Inflammatory macrophage (primary cell): ENCODE measurements at places on chromosomes 16 and 17.

DNA sequence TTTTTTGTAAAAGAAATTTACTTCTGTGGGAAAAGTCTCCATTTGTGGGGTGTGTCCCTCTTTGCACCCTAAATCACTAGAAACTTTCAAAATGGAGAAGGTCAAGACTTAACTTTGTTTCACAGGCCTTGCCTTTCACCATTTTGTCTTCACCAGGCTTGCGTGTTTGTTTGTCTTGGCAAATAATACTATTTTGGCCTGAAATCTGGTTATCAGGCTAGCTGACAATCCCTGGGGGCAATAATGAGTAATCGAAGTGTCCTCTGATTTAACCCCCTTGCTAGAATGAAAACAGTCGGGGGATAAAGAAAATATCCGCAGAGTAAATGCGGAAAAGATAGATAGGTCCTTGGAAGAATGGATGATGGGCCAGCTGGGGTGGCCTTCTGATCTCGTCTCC, 34.5 kb downstream of the SLC39A11 start:
- no peak for DNase-seq

- DNase-seq, result peak; percentile 67
Observed at GRCh38 chr17:7079581-7080455, at the start of gene CLEC10A. TSS of gene CLEC10A (minus strand) at chr17:7080251. CDS start at chr17:7078812, 1,439 bp downstream.

DNA sequence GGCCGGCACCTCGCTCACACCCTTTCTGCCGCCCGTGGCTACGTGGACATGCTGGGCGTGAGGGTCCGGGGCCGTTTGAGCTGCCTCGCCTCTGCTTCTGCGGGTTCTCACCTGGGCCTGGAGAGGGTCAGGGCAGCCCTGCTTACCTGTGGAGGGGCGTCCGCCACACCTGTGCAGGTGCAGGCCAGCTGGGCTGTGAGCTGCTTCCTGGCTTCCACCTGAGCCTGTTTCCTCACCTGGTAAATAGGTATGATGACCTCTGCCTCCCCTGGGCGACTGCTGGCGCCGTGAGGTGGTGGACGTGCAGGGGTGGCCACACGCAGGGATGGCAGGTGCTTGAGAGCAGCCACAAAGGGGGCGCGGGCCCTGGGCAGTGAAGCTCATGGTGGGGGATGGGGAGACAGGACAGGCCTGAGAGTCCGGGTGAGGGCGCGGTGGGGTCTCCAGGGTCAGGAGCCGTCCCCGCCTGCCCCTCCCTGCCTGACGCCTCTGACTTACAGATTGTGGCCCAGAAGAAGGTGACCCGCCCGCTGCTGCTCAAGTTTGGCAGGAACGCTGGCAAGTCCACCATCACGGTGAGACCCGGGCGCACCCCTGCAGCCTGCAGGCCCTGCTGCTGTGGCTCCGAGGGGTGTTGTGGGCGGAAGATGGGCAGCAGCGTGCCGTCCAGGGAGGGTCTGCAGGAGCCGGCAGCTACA, 7.8 kb downstream of the CPNE7 start:
- DNase-seq, result no peak

DNA sequence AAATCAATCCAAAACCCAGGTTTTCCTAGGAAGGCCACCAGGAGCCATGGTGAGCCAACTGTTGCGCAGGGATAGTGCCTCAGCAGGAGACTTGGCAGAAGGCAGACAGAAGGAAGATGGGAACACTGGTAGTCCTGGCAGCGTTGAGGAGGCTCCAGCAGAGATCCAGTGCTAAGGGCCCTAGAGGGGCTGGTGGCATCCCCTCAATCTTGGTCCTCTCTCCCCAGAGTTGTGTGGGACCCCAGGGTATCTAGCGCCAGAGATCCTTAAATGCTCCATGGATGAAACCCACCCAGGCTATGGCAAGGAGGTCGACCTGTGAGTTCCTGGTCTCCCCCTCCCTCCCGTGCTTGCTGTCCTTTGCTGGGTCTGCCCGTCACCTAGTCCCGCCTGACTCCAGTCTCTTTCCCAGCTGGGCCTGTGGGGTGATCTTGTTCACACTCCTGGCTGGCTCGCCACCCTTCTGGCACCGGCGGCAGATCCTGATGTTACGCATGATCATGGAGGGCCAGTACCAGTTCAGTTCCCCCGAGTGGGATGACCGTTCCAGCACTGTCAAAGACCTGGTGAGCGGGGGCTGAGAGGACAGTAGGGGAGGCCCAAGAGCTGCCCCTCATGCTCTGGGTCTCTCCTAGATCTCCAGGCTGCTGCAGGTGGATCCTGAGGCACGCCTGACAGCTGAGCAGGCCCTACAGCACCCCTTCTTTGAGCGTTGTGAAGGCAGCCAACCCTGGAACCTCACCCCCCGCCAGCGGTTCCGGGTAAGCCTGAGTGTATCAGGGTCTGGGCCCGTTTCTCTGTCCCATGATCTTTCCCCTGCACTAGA, 5.7 kb downstream of the CFAP119 start:
- DNase-seq, result no peak

DNA sequence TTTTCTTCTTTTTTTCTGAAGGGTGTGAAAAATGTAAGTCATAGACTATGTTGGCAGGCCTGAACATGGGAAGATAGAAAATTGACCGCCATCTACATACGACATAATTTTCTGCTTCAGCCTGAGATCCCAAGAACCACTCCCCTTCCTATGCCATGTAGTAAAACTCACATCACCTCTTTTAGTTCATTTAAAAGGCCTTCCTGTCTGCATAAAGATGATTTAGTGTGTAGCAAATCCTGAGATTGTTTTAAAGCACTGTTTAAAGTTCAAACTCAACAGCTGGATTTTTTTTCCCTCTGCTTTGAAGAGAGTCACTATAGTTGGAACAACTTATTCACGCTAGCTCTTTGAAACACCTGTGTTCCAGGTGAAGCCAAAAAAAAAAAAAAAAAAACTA, 101.5 kb downstream of the NLK start:
- DNase-seq, result no peak

DNA sequence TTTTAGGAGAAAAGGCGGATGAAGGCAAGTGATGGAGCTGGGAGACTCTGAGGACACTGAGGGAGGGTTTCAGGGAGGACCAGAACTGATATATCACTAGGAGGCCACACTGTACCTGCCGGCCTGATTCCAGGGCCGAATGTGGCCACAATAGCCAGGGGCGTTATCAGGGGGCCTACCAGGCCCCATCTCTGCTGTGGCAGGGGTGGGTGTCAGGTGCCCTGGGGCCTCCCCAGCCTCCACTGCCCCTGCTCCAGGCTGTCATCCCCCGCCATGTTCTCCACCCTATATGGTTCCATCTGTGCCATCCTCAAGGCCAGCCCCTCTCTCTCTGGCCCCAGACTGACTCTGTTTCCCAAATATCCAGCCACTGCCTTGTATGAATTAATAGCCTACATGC, 246.5 kb downstream of the GSG1L start:
- no peak for DNase-seq

- no peak for DNase-seq
Observed at GRCh38 chr17:83075270-83075880, 4.0 kb upstream of the METRNL start.

GRCh38 chr17:42118126-42118510, 3.0 kb downstream of the KAT2A start:
- no peak for DNase-seq

DNA sequence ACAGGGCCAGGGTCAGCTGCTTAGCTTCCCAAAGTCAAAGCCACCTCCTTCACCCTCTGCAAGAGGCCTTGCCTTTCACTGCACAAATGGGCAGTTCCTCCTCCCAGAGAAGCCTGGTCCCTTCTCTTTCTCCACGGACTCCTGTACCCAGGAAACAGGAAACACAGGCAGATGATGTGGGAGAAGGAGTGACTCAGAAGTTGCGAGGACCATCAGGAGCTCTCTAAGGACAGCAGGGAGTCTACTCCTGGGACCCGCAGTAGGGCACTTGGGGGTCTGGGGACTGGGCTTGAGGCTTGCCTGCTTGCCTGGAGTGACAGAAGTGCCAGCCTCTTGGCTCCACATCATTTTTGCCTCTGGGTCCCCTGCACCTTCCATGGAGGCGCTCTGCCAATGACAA, 47.4 kb upstream of the KSR1 start:
- DNase-seq, result peak; percentile 52

DNA sequence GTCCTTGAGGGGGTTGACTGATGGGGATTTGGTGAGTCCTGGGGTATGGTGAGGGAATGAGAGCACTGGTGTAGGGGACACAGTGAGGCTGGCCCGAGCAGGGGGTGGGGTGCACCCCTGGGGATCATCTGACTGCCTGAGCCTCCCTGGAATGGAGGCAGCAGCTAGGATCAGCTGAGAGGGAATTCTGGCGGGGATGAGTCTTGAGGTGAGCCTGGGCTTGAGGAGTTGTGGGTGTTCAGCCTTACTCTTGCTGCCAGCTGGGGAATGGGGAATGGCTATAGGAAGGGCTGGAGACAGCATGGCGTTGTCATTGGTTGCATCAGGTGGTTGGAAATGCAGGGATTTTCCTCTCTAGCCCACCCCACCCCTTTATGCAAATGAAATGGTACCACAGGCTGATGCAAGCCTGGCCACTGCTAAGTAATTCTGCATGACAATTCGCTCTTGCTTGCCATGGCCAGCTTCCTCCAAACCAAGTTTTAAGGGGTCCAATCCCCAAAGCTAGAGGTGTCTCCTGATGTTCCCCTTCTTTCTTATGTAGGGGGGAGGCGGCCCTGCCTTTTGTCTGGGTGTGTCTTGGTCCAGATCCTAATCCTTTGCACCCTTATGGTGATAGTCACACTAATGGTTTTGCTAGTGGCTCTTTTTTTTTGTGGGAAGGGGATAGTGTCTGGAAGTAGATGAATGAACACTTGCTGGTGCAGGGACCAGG, 7.5 kb downstream of the NFE2L1 start:
- DNase-seq, result peak; percentile 68

- DNase-seq, result no peak
Observed at GRCh38 chr17:5793899-5794298, 209.6 kb upstream of the NLRP1 start.

- DNase-seq, result no peak
Observed at GRCh38 chr16:64276646-64277045, 845.2 kb downstream of the CDH11 start.

DNA sequence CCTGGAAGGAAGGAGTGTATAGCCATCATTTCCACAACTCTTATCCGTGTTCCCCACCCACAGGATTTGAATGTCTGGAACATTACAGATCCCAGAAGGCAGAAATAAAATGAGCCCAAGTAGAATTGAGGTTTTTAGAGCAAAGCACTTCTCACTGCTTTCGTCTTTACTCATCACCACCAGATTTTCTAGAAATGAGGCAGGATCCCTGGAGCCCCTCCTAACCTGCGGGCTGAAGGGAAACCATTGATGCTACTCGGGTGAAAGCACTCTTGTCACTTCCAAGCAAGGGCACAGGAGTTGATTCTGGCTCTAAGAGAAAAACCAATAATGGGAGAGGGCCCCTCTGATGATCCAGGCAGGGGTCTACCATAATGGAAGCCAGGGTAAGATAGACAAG, 2.8 kb upstream of the ALDOC start:
- no peak for DNase-seq

DNA sequence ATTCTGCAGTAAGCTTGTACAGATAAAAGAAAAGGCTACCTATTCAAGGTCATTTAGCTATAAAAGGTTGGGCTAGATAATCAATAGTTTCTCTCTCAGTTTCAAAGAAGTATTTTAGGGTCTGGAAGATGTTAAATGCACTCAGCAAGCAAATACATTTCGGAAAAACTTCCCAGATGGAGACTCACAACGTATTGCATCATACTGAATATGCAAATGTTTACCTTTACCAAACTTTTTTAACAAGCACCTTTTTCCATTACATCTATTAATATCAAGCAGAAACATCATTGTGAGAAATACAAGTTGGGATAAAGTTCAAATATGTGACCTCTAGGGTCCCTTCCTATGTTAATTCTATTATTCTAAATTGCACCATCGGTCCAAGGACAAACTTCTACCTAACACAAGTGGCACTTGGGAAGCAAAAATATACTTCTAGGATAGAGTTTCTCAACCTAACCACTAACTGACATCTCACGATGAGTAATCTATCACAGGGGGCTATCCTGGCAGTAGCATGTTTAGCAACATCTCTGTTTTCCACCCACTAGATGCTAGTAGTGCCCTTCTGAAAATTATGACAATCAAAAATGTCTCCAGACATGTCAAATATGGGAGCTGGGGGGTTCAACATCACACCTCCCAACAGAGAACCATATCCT, 14.5 kb downstream of the KANSL1 start:
- DNase-seq, result peak; percentile 74

GRCh38 chr16:79844603-79845002, 244.1 kb upstream of the MAF start:
- no peak for DNase-seq

GRCh38 chr16:56551796-56552738, 12.8 kb upstream of the MT4 start:
- DNase-seq, result no peak

- peak; percentile 94 for DNase-seq
Observed at GRCh38 chr16:29674188-29674587, 4.8 kb upstream of the QPRT start.

DNA sequence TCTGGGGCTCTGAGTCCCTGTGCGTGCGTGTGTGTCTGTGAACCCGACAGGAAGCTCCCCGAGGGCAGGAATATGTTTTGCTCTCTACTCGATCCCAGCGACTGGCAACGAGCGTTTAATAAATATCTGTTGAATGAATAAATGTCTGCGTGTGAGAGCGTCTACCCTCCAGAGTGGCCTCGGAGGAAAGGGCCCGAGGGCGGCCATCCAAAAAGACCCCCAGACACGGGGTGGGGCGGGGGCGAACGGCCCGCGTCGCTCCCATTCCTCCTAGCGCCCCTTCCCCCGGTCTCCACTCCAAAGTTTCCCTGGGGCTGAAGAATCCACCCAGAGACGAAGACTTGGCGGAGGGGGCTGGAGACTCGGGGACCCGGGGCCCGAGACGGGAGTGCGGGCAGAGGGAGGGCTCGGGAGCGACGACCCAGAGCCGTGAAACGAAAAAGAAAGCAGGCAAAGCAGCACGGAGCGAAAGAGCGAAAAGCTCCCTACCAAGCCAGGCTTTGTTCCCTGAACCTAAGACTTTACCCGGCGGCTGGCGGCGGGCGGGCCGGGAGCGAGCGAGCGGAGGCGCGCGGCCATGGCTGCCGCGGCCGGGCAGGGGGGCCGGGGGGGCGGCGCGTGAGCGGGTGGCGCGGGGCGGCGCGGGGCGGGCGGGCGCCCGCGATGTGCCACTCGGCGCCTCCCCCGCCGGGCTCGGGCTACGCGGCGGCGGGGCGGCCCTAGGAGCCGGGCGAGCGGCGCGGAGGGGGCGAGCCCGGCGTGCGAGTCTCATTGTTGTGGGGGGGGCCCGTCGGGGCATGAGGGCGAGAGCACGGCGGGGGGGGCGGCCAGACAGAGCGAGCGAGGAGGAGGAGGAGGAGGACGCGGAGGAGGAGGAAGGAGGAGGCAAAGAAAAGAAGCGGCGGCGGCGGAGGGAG, at the start of gene MLLT6:
TSS of gene MLLT6 (plus strand) at position 668 of the 917 bp plus-strand sequence. CDS start 360 bp downstream, outside the sequence.
- peak; percentile 56 for DNase-seq

- peak; percentile 77 for DNase-seq
Observed at GRCh38 chr17:66567234-66568170, 265.1 kb downstream of the PRKCA start.
